ENCODE measurements at places on chromosomes 12 and 14.

DNA sequence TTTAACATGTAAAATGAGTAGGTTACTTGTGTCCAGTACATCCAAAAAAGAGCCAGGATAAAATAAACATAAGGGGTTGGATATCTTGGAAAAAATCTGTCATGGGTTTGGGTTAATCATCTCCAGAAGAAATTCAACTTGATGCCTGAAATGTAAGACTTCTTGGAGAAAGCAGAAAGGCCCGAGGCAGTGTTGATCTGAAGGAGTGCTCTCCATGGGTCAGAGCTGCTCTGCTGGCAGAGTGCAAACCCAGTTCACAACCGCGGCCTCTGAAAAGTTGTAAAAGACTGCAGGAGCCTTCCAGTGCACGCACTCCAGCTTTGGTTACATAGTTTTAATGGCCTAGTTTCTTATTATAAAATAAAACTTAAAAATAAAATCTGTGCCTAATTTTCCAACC lies 97.3 kb upstream of the ALX1 start:
- no peak for DNase-seq

DNA sequence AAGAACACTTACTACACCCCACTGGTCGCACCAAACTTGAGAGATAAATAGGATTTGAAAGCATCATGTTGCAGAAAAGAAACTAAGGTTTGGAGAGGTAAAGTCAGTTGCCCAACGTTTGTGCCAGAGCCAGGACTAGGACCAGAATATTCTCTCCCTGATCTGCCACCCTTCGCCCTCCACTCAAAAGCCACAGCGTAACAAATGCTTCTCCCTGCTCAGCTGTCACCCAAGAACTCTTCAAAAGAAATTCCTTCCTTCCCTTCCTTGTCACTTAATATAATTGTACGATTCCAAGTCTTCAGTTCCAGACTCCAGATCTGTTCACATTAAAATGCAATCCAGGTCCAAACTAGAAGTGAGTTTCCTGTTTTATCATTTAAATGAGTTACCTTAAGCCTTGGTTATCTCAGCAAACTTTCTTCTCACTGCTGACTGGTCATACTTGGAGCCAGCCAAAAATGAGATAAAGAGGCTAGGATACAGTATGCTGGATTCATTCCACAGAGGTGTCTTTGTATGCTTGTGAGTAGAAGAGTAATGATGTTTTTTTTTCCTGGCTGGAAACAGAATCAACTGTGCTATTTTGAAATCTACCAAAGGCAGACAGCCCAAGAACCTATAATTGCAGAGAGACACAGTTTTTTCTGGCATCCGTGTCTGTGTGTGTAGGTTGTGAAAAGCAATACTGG lies 12.8 kb upstream of the PPFIBP1 start:
- no peak for DNase-seq

- no peak for DNase-seq
Measured at GRCh38 chr12:26809611-26810285, 23.2 kb downstream of the ITPR2 start.

DNA sequence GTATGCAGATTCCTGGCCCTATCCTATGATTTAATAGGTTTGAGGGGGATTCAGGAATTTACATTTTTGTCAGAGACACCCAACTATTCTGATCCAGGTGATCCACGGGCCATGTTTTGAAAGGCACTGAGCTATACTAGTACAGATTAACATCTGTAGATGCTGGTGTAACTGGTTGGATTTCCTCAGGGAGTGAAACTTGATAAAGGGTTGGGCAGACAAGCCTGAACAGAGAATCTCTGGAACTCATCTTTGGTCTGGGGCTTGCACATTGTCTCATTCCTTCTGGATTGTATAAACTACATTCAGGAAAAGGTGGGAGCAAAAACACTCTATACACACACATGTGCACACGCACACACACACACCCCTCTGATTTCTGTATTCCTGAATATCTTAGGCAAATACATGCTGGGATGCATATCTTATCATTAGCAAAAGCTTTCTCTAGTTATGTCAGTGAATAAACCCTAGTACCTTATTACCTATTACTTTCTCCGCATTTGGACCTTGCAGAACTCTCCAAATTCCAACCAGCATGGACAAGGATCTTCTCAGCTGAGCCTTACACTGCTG lies 104.6 kb downstream of the SLC38A1 start:
- DNase-seq = no peak

DNA sequence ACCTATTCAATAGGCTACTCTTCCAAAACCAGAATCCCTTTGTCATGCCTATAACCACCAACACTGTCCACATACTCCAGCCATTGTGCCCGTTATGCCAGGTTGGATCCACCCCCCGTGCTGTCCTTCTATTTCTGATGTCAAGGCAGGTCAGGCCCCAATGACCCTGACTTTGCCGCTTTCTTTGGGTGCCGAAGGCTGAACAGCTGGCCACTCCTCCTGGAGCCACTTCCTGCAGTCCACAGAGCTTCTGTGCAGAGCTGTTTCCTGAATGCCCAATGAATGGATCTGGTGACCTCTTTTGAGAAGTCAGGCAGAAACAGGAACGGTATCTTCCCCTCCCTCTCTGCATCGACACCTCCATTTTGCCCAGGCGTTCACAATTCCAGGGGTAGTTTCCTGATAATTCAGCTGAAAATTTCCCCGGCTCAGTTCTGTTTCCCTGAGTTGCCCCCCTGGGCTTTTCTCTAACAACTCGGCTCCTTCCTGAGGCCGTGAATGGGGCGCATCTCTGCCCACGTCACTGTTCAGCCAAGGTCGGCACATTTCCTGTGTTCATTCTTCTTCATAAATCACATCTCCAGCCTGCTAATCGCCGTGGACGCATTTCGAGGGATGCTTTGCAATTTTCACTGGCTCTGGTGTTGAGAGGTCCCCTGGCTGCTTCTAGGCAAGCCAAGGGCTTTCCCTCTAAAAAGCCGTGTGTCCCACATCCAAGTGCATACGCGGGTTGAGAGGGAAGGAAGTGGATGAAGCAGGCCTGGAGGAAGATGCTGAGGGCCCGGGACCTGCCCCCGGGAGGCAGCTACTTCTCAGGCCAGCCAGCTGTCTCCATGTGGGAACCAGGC lies 86.5 kb downstream of the PAPOLA start:
- DNase-seq = no peak

- no peak for DNase-seq
Measured at GRCh38 chr12:8471090-8471489, 15.3 kb downstream of the CLEC6A start.

DNA sequence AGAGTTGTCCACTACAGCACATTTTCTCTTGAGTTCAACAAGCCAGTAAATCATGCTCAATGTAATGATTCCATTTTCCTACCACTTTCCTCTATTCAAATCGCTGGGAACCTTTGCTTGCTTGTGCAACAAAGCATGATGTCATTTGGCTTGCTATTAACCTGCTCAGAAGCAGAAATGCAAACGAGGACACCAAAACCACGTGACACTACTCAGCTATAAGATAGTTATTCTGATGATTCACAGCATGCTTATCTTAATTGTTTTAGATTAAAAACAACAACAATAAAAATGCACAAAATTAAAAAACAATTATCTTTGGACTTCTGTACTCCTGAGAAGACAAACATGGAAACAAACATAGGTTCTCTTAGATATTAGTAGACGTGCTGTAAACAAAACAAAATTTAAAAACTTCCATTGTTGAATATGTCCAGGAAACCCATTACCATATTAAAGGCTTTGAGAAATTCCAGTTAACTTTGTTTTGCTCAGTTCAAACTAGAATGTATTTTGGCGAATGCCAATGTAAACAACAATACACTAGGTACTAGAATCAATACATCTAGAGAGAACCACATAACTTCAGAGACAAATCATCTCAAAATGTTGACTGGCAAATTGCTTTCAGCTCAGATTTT lies 77.5 kb upstream of the KRAS start:
- no peak for DNase-seq

DNA sequence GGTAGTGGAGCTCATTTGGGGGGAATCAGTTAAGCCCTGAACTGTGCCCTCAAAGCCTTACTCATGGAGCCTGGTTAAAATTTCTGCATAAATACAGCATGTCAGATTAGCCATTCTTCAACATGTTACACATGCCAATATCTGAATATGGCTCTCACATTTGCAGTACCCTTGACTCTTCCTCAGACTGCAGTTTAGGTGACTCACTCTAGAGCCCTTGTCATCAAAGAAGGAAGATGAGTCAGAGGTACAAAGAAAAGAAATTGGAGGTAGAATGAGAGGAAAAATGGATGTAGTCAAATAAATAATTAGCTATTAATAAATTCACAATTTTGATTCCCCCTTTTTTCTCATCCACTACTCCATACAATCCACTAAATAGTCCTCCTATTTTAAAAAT lies 23.6 kb upstream of the OR4K2 start:
- DNase-seq = no peak

DNA sequence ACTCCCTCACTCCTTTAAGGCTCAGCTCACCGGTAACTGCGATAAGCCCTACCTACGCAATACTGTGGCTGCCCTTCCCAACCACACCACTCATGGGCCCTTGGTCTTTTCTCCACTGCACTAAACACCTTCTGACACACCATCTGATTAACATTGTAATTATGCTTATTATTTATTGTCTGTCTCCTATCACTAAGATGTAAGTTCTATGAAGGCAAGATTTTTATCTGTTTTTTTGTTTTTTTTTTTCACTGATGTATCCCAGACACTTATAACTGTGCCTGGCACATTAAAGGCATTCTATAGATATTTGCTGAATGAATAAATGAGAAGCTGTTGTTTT lies 34.2 kb upstream of the PYGL start:
- no peak for DNase-seq

DNA sequence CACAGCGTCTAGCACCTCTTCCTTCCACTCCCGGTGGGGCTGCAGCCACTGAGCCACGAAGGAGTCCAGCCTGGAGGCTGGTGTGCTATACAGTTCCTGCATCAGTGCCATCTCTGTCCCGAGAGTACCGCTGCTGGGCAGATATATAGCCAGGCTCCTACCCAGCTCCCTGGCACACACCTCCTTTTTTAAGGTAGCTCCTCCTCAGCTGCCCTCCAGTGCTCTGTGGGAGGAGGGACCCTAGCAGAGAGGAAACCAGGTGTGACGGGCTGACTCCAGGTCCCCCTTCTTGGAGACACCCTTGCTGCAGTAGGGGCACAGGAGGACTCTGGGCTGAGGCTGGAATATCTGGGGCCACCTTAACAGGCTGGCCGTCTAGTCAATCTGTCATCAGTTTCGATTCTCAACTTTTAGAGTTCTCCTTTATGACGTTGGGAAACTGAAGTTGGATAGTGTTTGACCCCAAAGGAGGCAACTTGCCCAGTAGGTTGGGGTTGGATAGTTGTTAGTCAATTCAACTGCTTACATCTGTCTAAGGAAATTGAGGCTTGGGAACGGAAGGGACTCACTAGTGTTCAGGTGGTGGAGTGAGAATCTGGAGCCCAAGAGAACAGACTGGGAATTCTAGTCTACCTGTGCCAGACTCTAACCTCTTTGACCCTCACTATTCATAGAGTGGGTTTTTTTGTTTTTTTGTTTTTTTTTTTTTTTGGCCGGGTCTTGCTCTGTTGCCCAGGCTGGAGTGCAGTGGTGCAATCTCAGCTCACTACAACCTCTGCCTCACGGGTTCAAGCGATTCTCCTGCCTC lies at the start of gene OASL:
TSS of gene OASL (minus strand) at position 386 of the 808 bp plus-strand sequence. CDS start at position 111, 275 bp downstream.
- peak; percentile 68 for DNase-seq

- DNase-seq = no peak
Measured at GRCh38 chr12:58656254-58657009, 263.9 kb downstream of the LRIG3 start.

- DNase-seq = no peak
Measured at GRCh38 chr14:23445773-23446172, 10.3 kb upstream of the MYH7 start.

DNA sequence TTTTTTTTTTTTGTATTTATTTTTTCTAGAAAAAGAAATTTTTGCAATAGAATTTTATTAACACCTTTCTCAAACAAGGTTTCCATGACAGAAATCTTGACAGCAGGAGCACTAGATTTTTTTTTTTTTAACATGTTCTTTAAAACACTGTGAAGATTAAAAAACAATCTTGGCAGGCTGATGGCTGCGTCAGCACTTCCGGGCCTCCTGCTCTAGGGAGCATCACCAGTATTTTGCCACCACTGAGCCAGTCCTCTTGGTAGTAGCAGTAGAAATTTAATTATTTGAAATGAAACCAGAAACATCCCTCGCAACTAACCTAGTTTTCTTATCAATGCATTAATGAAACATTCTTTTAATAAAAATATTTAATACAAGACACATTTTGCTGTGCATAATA lies 99.6 kb downstream of the APAF1 start:
- DNase-seq = no peak

GRCh38 chr12:87246726-87247125 lies 782.5 kb downstream of the C12orf50 start:
- no peak for DNase-seq

- no peak for DNase-seq
Measured at GRCh38 chr12:28025821-28026505, 53.4 kb upstream of the PTHLH start.

DNA sequence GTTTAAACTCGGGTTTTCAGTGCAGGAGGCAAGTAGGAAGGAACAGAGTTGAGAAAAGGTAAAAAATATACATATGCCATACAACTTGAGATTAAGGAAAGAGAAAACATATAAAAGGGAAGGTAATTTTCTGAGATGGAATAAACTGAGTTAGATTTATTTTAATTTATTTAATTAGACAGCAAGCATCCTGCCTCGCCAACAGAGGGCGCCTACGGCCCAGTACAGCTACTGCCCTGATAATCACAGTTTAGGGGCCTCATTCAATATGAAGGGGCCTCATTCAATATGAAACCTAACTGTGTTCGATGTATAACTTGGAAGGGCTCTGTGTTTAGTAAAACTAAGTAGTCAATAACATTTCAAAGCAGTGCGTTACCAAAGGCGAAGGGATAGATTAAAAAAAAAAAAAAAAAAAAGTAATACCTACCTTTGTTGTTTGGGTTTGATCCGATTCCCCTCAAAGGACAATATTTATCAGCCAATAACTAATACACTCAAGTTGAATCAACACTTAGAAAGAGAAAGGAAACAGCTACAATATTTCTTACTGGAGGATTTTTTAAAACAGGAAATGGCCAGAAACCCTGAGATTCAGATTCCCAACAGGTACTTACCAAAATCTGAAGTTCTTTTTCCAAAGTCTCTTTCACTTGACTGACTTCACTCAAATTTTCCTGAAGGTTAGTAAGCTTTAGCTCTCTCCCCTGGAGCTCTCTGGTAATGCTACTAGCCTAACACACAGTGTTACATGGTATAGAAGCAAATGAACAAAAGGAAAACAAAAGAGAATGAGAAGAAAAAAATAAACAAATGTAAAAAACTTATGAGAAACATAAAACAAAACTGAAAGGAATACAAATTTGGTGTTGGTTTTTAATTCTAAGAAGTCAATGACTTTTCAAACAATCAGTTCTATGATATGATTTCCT lies 70.0 kb upstream of the VPS33A start:
- DNase-seq = peak; percentile 23

DNA sequence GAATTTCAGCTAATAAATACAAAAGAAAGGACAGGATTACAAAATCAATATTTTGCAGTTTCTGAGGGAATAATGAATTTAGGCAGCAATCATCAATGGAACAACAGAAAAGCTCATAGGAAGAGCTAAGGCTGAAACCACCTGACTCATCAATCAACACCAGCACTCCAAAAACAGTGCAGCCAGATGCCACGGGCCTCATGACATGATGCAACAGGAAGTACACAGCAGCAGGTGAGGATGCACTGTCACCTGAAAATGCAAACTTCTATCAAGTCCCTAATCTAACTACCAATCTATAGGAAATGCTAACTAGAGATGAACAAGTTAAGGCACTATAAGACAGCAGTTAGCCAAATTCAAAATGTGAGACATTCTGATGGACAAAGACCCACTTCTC lies 21.7 kb downstream of the GNS start:
- DNase-seq = no peak
